ENCODE measurements at places on chromosomes 5 and 9. TPM values are rescaled to one million over a fixed set of nuclear protein-coding genes. Genes with fewer than 3 reads are reported as not detected.
A peak's percentile ranks its signal among the peaks of the same experiment; 100 is the strongest.

NINJ1 gene
- 35.6 TPM for total RNA-seq

DNA sequence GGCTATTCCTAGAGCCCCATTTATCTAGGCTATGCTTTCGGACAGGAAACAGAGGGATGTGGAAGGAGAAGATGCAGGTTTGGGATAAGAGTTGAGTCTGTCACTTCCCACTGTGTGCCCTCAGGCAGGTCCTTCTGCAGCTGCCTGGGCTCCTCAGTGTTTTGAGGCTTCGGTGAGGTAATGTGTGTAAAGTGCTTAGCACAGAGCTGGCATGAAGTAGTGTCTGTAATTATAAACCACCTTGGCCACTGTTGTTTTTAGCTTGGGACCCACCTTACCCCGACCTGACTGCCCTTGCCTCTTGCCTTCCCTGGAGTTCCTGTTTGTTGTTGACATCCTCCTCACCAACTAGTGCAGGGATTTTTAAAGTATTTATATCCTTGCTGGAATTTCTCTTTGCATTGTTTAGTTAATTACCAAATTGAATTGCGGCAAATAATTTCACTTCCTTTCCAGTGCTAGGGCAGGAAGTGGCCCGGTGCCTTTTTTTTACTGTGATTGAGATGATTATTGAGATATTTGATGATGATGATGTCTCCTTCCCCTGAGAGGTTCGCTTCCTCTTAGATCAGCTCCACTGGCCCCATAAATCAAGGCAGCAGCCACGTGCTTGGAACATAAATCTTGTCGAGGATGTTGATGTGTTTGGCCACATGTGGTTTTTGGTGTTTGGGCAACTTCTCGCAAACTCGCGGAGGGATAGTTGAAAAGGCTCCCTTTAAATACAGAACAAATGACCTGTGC lies 38.3 kb upstream of the DAB2IP start:
- H3K27ac ChIP-seq, result peak overlapping the region; percentile 13
- no peak for DNase-seq
- H3K36me3 ChIP-seq, result no peaks in the 10 kb centered on the region

GRCh38 chr5:3344671-3345070 lies 251.0 kb upstream of the IRX1 start:
- no peak overlapping the region for H3K27ac ChIP-seq
- no peaks in the 10 kb centered on the region for H3K4me1 ChIP-seq
- H3K27me3 ChIP-seq, result no peaks in the 10 kb centered on the region

DNM1 gene
- total RNA-seq, result 3.9 TPM

GRCh38 chr5:11384441-11385250 lies 519.6 kb downstream of the CTNND2 start:
- H3K27me3 ChIP-seq, result no peaks in the 10 kb centered on the region
- no peak overlapping the region for H3K4me3 ChIP-seq

GRCh38 chr5:172896465-172896864 lies 62.4 kb downstream of the ERGIC1 start:
- peak overlapping the region; percentile 79 for H3K27ac ChIP-seq
- no peak for DNase-seq
- no peak overlapping the region for H3K4me3 ChIP-seq
- peaks cover 29% of the 10 kb centered on the region for H3K4me1 ChIP-seq
- peaks cover 2% of the 10 kb centered on the region for H3K36me3 ChIP-seq
- H3K27me3 ChIP-seq, result no peaks in the 10 kb centered on the region
